ENCODE measurements at places on chromosomes 6 and 20.
A peak's percentile ranks its signal among the peaks of the same experiment; 100 is the strongest.

DNA sequence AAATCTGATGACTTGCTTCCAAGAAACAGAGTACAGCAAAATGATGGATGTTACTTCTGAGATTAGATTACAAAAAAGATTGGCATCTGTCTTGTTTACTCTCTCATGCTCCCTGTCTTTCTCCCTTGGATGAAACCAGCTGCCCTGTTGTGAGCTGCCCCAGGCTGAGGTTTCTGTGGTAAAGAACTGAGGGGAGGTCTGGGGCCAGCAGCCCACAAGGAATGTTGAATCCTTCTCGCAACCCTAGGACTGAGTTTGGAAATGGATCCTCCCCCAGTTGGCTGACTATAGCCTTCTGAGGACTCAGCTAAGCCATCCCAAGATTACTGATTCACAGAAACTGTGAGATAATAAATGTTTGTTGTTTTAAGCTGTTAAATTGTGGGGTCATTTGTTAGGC, 5.6 kb upstream of the HECA start:
- peak; percentile 46 for DNase-seq

DNA sequence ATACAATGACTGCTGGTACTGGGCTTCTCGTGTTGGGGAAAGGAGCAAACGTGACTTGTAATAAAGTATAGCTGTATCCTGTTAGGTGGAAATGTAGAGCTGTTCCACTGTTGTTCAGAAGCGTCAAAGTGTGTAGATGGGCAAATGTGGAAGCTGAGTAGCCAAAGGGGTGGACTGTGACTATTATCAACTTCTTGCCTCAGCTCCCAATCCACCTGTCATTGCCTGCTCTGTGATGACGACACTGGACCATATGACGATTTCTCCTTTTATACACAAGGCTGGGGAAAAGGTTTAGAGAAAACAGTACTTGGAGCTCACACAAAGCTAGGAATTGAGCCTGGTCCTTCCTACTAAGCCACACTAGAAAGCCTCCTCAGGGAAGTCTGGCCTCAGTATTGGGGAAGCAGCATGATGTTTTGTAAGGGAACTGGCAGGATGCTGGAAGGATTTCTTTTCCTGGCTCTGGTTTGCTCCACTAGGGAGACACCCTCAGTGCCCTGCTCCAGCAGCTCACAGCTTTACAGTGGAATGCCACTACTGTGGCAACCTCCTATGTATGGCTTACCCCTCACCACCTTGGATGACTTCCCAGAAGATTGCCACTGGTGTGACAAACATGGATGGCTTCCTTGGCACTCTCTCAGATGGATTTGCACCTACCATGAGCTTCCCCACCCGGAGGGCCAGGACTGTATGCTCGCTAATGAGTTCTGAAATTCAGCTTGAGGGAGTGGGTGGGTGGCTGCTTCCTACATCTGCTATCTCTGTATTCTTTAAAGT, 20.0 kb downstream of the CD164 start:
- no peak for DNase-seq

- DNase-seq = no peak
Observed at GRCh38 chr6:11598687-11599086, 61.1 kb downstream of the TMEM170B start.

GRCh38 chr6:168370310-168370991, 50.9 kb upstream of the DACT2 start:
- peak; percentile 89 for DNase-seq

DNA sequence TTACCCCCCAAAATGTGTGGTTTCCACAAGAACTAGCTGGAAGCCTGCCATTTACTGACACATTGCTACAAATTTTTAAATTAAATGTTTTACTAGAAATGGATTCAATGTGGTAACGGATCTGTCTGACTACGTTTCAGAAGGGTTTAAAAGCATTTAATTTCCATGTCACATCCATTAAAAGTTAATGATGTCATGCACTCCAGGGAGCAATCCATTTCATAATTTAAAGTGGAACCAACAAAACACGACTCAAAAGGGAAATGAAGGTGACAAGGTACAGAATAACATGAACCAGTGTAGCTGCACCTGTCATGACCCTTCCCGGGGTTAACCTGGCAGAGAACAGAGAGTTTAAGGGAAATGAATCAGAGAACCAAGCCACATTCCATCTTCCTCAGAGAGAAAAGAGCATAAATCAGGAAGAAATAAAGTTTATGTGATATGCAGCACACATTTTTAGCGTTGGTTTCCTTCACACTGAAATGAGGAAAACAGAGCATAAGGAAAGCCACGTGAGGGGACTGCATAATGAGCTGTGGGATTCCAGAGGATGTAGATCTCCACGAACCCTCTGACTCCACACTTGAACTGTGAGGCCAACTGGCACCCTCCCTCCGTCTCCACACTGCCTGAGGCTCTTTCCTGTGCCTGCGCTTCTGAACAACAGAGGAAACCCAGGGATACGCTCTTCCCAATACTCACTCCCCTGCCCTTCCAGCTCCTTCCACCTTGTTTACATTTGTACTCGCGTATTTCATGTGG, 170.3 kb upstream of the AHI1 start:
- peak; percentile 72 for DNase-seq

GRCh38 chr6:70196531-70196930, 106.4 kb downstream of the COL9A1 start:
- DNase-seq = no peak

GRCh38 chr6:153023977-153024708, 21.6 kb upstream of the MTRF1L start:
- DNase-seq = peak; percentile 54

GRCh38 chr6:138013959-138014358, 93.3 kb downstream of the PERP start:
- DNase-seq = no peak

GRCh38 chr20:25637247-25637646, 13.4 kb upstream of the NANP start:
- no peak for DNase-seq

- no peak for DNase-seq
Observed at GRCh38 chr6:110551088-110551487, 74.7 kb upstream of the SLC22A16 start.

- no peak for DNase-seq
Observed at GRCh38 chr6:53353624-53354023, 4.9 kb upstream of the ELOVL5 start.

GRCh38 chr6:20830576-20830975, 296.3 kb downstream of the CDKAL1 start:
- no peak for DNase-seq

- DNase-seq = no peak
Observed at GRCh38 chr6:14974792-14975470, 270.9 kb upstream of the JARID2 start.

GRCh38 chr6:2795956-2796355, 30.8 kb downstream of the WRNIP1 start:
- DNase-seq = no peak

- no peak for DNase-seq
Observed at GRCh38 chr6:123518441-123519188, 118.1 kb downstream of the TRDN start.

GRCh38 chr6:130190701-130191690, 31.8 kb downstream of the SAMD3 start:
- no peak for DNase-seq

GRCh38 chr6:138162111-138162954, 594 bp downstream of the ARFGEF3 start:
- peak; percentile 37 for DNase-seq

- DNase-seq = no peak
Observed at GRCh38 chr6:1801401-1801800, 191.7 kb downstream of the FOXC1 start.

GRCh38 chr6:135054226-135054568, 425 bp downstream of the HBS1L start:
- DNase-seq = peak; percentile 9

DNA sequence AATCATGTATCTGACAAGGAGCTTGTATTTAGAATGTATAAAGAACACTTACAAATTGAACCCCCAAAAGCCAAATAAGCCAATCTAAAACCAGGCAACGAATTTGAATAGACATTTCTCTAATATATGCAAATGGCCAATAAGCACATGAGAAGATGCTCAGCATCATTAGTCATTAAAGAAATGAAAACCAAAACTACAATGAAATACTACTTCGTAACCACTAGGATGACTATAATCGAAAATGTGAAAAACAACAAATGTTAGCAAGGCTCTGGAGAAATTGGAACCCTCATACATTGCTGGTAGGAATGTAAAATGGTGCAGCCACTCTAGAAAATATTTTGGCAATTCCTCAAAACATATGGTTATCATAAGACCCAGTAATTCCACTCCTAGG, 105.8 kb upstream of the TOP1 start:
- DNase-seq = no peak

DNA sequence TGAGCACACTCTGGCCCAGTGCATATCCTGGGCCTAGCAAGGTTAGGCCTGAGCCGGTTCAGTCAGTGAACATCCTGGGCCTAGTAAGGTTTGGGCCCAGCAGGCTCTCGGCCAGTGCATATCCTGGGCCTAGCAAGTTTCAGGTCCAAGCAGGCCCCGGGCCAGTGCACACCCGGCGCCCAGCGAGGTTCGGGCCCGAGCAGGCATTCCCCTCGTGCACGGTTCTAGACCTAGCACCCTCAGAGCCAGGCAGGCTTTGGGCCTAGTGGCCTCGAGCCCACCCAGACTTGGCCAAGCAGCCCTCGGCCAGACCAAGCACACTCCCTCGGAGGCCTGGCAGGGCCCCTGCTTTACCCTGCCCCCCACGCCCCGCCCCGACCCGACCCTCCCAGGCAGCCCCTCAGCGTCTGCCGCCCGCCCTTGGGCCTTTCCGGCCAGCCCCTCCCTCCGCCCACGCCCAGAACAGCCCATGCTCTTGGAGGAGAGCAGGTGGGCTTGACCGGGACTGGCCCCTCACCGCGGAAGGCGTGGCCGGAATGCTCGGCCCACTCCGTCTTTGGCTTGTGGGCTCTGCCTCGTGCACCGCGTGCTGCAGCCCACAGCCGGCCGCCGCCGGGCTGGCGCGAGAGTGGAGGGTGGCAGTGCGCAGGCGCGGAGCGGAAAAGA, at the start of gene CTCFL:
TSS of gene CTCFL (minus strand) at position 630 of the 666 bp plus-strand sequence. CDS start 935 bp downstream, outside the sequence.
- DNase-seq = no peak

DNA sequence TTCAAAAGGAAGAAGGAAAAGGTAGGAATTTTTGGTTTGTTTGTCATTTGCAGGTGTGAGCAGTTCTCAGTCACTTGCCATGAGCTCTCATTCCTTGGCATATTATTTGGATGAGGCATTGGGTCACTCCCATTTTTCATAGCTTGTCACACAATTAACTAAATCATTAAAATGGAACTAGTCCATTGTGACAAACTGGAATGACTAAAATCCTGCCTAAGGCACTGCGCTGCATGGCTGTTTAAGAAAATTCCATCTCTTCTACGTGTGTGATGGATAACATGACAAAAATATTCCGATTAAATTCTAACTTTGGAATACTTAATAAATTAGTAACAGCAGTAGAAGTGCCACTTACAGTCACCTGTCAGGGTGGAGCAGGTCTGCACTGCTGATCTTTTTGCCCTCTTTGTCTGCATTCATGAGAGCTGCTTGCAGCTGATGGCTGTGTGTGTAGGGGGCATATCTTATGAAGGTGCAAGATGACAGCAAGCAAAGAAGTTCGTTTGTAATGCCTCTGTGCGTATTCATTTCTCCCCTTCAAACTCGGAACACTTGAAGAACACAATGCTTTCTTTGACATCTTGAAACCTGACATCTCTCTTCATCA, 1292.6 kb upstream of the MAP3K7 start:
- no peak for DNase-seq

DNA sequence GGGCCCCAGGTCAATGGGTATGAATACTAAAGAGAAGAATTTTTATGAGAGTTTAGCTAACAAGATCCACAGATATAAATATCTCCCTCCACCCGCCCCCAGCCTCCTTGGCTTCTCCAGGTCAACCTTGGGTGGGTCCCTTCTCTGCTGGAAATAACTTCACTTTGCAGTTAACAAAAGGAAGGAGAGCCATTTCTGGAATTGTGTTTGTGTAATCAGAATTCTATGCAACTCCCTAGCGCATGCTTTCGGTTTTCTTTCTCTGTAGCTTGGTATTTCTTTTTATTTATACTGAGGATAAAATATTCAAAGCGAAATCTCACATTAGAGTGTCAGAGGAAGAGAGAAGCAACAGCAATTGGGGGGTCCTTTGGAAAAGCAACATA, 27.1 kb downstream of the RIPOR2 start:
- peak; percentile 50 for DNase-seq

DNA sequence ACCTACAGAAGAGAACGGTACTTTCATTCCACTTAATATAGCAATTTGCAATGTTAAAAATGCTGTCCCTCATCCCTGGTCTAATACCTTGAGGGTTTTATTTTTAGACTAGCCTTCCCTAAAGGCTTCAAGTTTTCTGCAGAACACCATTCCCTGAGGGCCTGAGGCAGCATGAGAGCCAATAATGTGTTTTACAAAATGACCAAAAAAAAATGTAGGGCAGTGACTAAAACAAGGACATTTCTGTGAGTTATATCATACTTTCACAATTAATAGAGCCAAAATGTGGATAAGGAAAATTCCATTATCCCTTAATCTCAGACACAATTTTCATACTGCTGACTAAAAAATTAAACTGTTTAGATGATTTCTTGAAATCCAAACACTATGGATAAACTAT, 22.7 kb downstream of the GPR63 start:
- DNase-seq = no peak

DNA sequence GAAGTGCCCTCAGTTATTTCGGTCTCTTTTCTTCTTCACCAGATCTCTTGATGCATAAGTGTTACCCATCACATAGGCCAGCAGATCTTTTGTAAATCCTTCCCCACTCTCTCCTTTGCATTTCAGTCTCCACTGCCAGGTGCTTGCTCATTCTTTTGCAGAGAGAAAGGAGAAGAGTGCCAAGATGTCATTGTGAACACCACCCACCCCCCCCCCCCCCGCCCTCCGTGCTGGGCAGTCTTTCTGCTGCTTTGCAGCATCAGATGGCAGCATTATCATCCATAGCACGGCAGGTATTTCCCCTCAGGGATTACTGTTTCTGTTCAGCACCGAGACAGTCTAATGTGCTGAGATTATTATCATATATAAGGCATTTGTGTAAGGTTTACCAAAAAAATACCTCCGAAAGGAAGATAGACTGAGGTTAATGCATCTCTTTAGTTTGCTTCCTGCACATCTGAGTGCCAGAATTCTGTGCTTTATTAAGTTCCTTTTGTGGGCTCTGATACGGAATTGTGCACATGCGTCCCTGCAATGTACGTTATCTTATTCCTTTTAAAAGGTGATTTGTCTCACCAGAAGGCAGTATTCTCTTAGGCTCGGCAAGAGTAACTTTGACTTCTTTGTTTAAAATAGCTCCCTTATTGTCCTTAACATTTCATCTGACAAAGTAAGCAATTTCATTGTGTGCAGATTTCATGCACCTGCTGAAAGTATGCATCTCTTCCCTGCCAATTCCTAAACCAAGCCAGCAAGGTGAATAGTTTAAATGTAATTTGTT, 128.8 kb downstream of the PHACTR1 start:
- DNase-seq = no peak

GRCh38 chr20:60039526-60039925, 81.3 kb downstream of the CDH26 start:
- DNase-seq = peak; percentile 1

- no peak for DNase-seq
Observed at GRCh38 chr6:712805-713204, 19.9 kb upstream of the EXOC2 start.

All from AG20443 (cell line).